Neural crest cell (in vitro differentiated cells): ENCODE measurements at places on chromosomes 1 and 21.

DNA sequence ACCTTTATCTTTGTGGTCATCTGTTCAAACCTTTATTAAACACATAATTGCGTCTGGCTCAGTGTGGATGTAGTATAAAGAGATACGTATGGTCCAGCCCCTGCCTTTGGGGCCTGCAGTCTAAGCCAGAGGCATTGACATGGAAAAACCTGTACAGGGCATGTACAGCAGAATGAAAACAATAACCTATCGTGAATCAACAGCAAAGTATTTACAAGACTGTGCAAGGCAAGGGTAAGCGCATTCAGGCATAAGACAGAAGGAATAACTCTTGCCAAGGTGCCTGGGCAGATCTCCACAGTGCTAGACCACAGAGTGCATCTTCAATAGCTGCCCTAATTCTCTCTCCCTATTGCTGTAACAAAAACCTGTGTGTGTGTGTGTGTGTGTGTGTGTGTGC lies 35.5 kb downstream of the KIRREL1 start:
- no peak for DNase-seq

- no peak for DNase-seq
These were observed 778 bp upstream of the MIXL1 start for GRCh38 chr1:226222686-226223085.

DNA sequence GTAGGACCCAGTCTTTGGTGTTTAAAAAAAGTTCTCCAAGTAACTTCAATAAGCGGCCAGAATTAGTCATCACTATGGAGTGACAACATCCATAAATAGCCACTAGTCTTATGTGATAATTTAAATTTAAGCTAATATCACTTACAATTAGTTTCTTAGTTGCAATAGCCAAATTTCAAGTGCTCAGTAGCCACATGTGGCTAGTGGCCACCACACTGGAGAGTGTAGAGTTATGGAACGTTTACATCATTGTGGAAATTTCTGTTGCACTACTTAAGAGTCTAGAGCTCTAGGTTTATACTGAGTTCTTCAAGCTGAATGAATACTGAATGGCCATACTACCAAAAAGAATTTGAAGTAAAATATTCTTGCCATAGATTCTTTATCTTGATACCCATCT lies 121.1 kb downstream of the RUNX1 start:
- DNase-seq, result no peak

DNA sequence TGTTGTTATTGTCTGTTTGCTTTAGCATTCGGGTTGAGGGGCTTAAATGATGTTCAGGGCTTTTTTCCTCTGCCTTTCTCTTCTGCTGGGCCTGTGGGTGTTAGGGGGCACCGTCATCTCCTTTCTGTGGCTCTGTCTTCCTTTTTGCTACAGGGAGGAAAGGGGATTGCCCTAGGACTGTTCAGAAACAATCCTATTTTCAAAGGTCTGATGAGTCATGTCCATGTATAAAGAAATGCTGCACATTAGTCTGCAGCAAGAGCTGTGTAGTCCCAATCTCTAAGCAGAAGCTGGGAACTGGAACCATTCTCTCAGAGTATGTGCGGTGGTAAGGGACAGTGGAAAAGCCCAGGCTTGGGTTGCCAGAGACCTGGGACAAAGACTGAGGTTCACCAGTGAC lies 462.3 kb downstream of the OMA1 start:
- no peak for DNase-seq

- no peak for DNase-seq
These were observed 36.7 kb downstream of the ATP1A1 start for GRCh38 chr1:116409751-116410191.

DNA sequence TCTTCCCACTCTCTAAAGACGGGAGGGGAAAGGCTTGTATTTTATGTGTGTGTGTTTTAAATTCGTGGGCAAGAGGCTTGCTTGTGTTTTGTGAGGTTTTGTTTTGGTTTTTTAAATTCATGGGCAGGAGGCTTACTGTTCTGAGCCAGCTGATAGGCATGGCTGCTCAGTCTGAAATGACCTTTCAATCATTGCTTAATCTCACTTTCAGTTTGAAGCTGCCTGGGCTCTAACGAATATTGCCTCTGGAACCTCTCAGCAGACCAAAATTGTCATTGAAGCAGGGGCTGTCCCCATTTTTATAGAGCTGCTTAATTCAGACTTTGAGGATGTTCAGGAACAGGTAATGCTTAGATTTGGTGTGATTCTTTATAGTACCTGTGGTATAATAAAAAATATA lies 20.3 kb upstream of the TXLNA start:
- no peak for DNase-seq

DNA sequence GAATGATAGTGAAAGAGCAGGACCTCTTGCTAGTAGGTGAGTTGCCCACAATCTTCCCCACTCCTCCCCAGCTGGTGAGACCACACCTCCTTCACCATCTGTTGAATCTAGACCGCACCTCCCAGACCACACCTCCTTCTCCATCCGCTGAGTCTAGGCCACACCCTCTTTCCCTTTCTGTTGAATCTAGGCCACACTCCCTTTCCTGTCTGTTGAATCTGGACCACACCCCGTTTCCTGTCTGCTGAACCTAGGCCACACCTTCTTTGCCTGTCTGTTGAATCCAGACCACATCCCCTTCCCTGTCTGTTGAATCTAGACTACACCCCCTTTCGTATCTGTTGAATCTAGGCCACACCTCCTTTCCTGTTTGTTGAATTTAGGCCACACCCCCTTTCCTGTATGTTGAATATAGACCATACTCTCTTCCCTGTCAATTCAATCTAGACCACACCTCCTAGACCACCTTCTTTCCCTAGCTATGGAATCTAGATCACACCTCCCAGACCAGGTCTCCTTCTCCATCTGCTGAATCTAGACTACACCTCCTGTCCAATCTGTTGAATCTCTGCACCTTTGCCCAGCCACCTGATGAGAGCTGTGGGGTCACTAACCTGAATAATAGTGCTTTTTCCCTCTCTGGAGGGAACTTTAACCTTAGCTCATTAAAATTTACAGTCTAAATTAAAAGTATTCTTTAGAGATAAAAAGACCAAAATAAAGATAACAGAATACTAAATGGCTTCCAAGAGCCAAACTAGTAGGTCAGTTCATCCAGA lies 116.3 kb downstream of the DAB1 start:
- DNase-seq, result no peak

DNA sequence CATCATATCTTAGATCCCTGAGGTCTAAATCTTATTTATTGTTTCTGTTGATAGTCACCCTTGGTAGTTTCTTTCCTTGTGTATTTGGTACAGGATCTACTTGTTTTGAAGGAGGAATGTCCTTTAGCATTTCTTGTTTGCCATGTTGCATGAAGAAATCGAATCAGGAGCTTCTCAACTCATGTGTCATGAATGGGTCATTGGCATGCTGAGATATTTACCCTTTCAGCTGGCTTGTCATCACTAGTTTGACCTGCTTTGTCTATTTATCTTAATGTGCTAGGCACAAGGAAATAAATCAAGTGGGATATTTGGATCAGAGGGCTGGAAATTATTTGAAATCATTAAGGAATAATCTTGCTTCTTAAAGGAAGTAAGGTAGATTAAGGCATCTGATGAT lies 23.8 kb downstream of the THEM4 start:
- DNase-seq, result no peak

DNA sequence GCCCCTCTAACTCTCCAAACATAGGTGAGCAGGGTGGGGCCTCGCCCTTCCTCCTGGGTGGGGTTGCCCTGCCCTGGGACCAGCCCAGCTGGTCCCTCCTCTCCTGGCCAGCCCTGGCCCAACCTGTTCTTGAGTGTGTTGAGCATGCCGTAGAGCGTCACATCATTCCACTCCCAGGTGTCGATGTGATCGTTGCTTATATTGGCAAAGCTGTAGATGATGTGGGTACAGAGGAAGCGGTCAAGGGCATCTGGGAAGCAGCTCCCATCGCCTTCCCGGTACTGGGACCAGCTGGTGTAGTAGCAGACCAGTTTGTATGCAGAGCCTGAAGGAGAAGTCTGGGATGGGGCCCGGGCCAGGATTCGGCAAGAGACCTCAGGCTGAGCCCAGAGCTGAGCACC lies 1.4 kb downstream of the CHI3L1 start:
- no peak for DNase-seq

DNA sequence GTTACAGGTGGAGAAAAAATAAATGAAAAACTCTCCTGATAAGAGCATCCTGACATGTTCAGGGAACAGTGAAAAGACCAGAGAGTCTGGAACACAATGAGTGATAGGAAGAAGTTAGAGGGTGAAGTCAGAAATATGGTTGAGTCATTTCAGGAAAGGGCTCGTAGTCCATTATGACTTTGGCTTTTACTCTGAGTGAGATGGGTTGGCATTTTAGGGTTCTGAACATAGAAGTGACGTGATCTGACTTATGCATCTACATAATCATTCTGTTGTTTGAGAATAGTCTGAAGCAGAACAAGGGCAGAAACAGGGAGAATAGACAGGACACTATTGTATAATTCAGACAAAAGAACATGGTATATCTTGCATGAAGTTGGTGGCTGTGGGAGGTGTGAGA lies 5.8 kb downstream of the HMCN1 start:
- no peak for DNase-seq

DNA sequence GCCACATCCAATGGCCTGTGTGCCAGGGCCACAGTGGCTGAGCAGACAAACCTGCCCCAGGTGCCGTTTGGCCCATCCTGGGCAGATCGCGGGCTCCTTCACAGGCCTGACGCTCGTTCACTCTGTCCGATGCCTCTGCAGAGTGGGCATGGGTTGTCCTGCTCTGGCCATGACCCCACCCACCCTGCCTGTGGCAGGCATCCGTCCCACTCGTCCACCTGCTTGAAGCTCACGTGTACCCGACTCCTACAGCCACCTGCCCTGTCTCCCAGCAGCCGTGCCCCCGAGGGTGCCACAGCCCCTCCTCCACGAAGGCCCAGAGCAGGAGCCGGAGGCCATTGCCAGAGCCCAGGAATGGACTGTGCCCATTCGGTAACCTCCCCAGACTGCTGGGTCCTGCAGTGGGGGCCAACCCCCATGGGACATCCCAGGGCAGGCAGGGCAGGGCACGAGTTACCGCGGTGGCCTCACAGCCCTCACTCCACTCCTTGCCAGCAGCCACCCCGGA lies 41.9 kb downstream of the TRIM11 start:
- no peak for DNase-seq

DNA sequence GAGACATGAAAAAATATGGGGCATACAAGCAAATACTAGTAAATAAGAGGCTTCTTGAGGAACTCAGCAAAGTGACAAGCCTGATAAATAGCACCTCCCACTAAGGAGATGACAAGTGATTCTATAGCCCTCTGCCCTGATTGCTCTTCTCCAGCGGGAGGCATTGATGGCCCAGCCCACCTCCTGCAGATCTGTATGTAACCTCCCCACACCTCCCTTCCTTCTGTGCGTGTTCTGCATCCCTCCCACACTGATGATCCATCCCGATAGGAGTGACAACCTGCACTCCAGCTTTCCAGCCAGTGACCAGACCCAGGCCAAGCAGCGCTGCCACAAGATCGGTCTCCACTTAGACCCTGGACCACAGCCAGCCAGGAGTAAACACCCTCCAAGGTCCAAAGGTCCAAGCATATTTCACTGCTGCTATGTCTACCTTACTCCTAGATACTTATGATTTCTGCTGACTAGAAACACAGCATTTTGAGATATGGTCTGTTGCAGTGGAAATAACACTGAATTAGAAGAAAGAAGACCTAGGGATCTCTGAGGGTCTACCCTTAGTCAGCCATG lies 176.1 kb downstream of the BRINP2 start:
- no peak for DNase-seq

DNA sequence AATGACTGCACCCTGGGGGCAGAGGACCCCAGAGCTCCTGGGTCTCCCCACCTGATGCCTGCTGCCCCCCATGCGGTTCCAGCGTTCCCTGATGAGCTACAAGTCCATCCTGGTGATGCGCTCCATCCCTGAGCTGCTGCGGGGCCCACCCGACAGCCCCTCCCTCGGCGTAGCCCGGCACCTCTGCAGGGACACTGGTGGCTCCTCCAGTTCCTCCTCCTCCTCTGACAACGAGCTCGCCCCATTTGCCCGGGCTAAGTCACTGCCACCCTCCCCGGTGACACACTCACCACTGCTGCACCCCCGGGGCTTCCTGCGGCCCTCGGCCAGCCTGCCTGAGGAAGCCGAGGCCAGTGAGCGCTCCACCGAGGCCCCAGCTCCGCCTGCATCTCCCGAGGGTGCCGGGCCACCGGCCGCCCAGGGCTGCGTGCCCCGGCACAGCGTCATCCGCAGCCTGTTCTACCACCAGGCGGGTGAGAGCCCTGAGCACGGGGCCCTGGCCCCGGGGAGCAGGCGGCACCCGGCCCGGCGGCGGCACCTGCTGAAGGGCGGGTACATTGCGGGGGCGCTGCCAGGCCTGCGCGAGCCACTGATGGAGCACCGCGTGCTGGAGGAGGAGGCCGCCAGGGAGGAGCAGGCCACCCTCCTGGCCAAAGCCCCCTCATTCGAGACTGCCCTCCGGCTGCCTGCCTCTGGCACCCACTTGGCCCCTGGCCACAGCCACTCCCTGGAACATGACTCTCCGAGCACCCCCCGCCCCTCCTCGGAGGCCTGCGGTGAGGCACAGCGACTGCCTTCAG lies 35.5 kb downstream of the TRIM11 start:
- DNase-seq, result no peak

GRCh38 chr1:152870831-152871730 lies 7.0 kb upstream of the SMCP start:
- no peak for DNase-seq

DNA sequence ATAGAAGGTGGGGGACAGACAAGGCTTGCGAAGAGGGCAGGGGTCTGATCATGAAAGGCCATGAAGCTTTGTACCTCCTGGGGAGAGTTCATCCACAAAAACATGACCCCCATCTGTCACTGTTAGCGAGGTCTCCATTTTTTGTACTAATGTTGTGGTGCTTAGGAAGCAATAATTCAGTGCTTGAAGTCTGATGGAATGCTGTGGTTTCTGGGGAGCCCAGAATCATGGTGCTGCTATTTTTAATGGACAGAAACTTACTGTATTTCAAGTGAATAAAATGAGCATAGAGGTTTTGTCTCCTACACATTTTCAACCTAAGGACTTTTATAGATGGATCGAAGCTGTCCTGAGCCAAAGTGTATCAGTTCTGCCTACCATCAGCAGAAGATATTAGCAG lies 28.2 kb upstream of the RGL1 start:
- no peak for DNase-seq

DNA sequence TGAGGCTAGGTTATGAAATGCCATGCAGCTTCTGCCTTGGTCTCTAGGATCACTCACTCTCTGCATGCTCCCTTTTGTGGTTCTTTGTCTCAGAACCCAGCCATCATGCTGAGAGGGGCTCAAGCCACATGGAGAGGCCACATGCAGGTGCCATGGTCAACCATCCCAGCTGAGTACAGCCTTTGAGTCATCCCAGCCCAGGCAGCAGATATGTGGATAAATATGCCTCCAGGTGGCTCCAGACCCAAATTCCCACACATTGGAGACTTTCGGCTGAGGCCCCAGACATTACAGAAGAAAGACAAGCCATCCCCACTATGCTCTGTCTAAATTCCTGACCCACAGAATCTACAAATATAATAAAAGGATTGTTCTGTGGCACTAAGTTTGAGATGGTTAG lies 102.0 kb downstream of the LHX9 start:
- no peak for DNase-seq

DNA sequence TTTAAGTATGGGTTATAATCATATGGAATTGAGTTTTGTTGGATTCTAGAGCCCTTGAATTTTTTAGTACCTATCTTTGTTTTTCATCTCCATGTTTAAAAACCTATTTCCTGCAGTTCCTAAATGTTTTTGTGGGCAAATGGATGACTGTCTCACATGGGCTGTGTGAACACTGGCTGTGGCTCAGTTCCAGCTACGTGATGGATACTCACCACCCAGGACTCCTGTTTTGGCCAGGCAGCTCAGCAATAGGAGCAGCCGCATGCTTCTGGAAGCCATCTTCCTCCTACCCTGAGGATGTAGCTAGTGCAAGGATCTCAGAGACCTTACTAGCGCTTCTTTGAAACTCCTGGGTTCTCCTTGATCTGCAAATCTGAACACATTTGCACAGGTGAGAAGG lies 2.8 kb downstream of the REG4 start:
- DNase-seq, result no peak
